Epithelial cell of proximal tubule (primary cell): ENCODE measurements at places on chromosomes 12 and 14. TPM values are rescaled to one million over a fixed set of nuclear protein-coding genes. Genes with fewer than 3 reads are reported as not detected.

The EFS gene
- 5.0 and 15.2 TPM in 2 replicates for total RNA-seq

GRCh38 chr14:58646479-58646878 is 8.7 kb downstream of the DACT1 start:
- no peak for DNase-seq

- DNase-seq, result peak; percentile 92
Measured at GRCh38 chr12:47763481-47764346, 5.0 kb upstream of the RAPGEF3 start.

- no peak for DNase-seq
Measured at GRCh38 chr12:28974166-28974565, 174.9 kb upstream of the FAR2 start.

The TRHDE gene
- 25.9 and 26.9 TPM in 2 replicates for total RNA-seq

- DNase-seq, result no peak
Measured at GRCh38 chr12:65122703-65123102, 1.6 kb upstream of the WIF1 start.

- DNase-seq, result no peak
Measured at GRCh38 chr12:70321191-70321590, 44.9 kb upstream of the KCNMB4 start.

GRCh38 chr12:46209170-46209569 is 59.7 kb downstream of the SLC38A1 start:
- no peak for DNase-seq

DNA sequence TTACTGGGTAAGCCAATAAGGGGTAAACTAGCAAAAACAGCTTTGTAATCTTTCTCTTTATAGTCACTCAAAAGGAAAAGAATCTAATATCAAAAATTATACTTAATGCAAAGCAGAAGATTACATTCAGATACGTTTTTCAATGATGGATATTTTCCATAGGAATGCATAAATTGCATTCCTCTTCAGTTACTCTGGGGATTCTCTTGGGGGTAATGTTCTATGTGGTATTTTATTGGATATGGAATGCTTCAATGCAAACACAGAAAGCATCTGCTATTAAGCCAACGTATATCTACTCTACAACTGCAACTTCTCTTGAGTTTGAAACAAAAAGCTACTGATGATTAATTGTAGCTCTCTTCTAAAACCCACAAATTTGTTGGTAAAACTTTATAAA is 106.0 kb downstream of the SLC41A2 start:
- no peak for DNase-seq

- DNase-seq, result no peak
Measured at GRCh38 chr12:99960311-99960710, 24.4 kb downstream of the ANKS1B start.

The GPRC5D gene
- total RNA-seq, result not detected in 2 replicates

DNA sequence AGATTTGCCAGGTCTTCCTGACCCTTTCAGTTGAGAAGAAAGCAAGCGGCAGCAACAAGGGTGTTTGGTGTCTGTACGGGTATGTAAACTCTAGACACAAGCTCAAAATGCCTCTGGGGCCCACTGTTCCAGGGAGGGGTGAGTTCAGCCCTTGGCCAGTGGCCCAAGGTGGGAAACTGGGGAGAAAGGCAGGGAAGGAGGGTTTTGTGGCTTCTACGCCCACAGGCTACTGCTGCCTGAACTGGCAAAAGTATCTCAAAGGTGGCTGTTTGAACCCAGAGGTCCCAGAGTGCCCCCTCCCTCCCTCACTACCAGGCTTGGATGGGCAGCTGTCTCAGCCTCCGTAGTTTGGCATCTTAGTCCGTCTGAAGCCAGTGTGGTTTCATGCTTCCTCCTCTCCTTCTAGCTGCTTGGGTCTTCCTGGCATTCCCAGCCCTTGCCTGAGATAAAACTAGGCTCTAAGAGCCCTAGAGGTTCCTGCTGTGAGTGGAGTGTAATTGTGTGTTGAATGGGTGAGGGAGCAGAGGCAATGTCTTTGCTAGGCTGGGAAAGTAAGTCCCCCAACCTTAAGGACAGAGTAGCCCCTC is 5.5 kb downstream of the HOXC5 start:
- DNase-seq, result no peak

The JPH4 gene
- total RNA-seq, result 0.06 TPM in 1 of 2 replicates, not detected in the other

- no peak for DNase-seq
Measured at GRCh38 chr12:54932038-54932437, 52.5 kb downstream of the TESPA1 start.

The ERP27 gene
- total RNA-seq, result 0.58 and 1.4 TPM in 2 replicates

- no peak for DNase-seq
Measured at GRCh38 chr12:85759091-85759490, 77.1 kb downstream of the RASSF9 start.

DNA sequence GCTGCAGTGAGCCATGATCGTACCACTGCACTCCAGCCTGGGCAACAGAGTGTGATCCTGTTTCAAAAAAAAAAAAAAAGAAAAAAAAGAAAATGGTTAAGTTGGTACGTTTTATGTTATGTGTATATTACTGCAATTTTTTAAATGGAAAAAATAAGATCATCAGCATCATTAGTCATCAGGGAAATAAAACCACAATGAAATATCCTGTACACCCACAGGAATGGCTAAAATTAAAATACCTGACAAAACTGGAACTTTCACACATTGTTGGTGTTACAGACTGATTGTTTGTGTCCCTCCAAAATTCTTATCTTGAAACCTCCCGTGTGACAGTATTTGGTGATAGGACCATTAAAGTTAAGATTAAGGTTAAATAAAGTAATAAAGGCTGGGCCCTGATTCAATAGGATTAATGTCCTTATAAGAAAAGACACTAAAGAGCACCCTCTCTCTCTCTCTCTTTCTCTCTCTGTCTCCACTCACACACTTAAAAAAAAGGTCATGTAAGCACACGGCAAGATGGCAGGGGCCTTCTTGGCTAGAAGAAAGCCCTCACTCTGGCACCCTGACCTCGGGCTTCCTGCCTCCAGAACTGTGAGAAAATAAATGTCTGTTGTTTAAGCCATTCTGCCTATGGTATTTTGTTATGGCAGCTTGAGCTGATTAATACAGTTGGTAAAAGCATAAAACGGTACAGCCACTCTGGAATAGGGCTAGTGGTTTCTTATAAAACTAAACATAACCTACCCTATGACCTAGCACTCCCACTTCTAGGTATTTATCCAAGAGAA is 48.3 kb upstream of the ZFP36L1 start:
- DNase-seq, result no peak

The SPRYD4 gene
- 1.6 and 2.1 TPM in 2 replicates for total RNA-seq

- no peak for DNase-seq
Measured at GRCh38 chr12:132736913-132737312, 24.7 kb downstream of the ANKLE2 start.

GRCh38 chr14:22836301-22837113 is at the start of gene MMP14:
Gene MMP14, plus strand, starts transcription at chr14:22836585. Its CDS starts 233 bp downstream, at chr14:22836818.
- DNase-seq, result no peak

The MDGA2 gene
- total RNA-seq, result 0.07 and 0.23 TPM in 2 replicates

The PLEK2 gene
- 35.5 and 71.3 TPM in 2 replicates for total RNA-seq

DNA sequence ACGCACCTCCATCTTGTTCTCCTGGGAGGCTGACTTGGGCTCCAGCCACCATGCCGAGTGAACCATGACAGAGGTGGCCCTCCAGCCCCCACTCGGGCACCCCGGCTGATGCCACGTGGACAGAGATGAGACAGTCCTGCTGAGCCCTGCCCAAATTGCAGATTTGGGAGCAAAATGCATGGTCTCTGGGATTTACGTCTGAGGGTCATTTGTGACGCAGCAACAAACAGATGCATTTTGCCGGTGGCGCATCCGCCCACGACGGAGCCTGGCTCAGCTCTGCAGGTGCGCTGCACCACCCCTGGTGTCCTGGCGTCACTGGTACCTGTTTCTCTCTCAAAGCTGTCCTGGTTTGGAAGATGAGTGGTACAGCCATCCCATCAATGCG is 31.1 kb upstream of the INF2 start:
- DNase-seq, result no peak

The GALNT9 gene
- not detected in 2 replicates for total RNA-seq

GRCh38 chr14:88128816-88129215 is 123.9 kb downstream of the GPR65 start:
- no peak for DNase-seq

The APOF gene
- total RNA-seq, result not detected in 2 replicates

DNA sequence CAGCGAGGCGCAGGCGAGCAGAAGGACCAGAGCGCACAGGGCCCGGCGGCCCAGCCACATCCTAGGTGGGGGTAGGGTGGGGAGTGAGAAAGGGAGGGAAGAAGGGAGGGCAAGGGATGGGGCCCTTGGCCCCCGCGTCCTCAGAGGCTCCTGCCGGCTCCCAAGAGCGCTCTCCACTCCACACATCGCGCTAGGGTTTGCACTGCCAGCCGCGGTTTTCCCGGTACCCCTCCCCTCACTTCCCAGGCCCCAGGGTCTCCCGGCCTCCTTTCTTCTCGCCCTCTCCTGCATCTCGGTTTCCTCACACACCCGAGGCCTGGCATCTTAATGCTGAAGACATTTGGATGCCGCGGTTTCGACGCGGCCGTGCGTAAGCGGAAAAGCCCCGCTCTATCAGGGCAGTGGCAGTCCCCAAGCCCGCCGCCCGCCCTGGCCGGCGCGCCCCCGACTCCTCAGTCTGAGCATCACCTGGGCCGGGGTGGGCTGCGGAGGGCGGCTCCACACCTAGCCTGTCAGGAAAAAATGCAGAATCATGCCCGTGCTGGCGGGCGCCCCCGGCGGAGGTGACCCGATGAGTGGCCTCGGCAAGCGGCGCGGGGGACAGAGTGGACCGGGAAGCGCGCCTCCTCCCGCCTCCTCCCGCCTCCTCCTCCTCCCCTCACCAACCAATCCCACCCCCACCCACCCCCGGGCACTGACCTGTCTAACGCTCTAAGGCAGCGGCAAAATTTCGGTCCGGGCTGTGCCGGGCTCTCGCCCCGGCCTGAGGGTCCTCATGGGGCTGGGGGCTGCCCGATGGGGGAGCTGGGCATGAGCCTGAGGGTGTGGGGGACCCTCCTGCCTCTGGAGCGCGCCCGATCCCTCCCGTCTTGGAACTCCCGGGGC is 686 bp downstream of the B4GALNT1 start:
- no peak for DNase-seq

DNA sequence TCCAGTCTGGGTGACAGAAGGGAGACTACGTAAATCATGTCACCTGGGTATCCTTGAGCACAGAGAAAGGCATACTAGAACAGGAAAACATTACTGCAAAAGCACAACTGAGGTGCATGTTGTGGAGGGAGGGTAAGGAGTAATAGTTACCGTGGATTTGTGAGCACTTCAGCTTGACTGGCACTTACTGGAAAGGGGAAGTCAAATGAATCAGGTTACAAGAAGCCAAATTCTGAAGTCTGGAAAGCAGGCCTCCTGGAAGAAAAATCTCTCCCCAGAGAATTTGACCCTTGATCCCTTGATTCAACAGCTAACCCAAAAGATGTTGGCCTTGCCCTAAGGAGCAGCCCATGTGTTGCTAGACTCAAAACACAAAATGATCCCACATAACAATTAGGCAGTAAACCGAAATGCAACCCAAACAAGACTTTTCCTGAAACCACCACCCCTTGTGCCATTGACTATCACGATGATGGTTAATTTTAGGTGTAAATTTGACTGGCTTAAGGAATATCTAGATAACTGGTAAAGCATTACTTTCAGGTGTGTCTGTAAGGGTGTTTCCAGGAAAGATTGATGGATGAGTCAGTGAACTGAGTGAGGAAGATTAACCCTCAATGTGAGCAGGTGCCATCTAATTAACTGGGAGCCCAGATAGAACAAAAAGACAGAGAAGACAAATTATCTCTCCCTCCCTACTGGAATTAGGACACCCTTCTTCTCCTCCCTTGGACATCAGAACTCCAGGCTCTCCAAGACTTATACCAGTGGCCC is 108.8 kb downstream of the SLC25A21 start:
- DNase-seq, result no peak

GRCh38 chr14:23005451-23006187 is 4.3 kb downstream of the C14orf93 start:
- no peak for DNase-seq

GRCh38 chr12:94762259-94762942 is 112.0 kb upstream of the TMCC3 start:
- no peak for DNase-seq
